Skeletal muscle tissue (tissue), 5 donors: ENCODE measurements at places on chromosomes 3 and 15. TPM values are rescaled to one million over a fixed set of nuclear protein-coding genes. Genes with fewer than 3 reads are reported as not detected.

ZBTB20 gene
- total RNA-seq = 23.5 TPM

HRG gene
- not detected for total RNA-seq

SLC12A1 gene
- not detected for total RNA-seq

AMIGO3 gene
- under 0.01 TPM for total RNA-seq

ATP13A5 gene
- not detected for total RNA-seq

SNRK gene
- total RNA-seq = 50.6 TPM

ASB14 gene
- total RNA-seq = not detected

HYAL1 gene
- 2.6 TPM for total RNA-seq

PODXL2 gene
- 4.2 TPM for total RNA-seq

GPR156 gene
- 1.0 TPM for total RNA-seq
